Motor neuron (in vitro differentiated cells): ENCODE measurements at places on chromosomes 5 and 9. TPM values are rescaled to one million over a fixed set of nuclear protein-coding genes. Genes with fewer than 3 reads are reported as not detected.

The CTXN3 gene
- total RNA-seq = not detected in 2 replicates

The SUSD1 gene
- 9.0 and 9.3 TPM in 2 replicates for total RNA-seq

The TRIP13 gene
- 16.3 and 18.7 TPM in 2 replicates for total RNA-seq

The DBH gene
- 0.10 TPM in 1 of 2 replicates, not detected in the other for total RNA-seq

The MAMDC2 gene
- 0.30 and 0.38 TPM in 2 replicates for total RNA-seq

The FGFR4 gene
- total RNA-seq = 11.2 and 11.6 TPM in 2 replicates

The TMEM267 gene
- 8.6 and 9.2 TPM in 2 replicates for total RNA-seq

The CER1 gene
- not detected in 2 replicates for total RNA-seq

The TYRP1 gene
- not detected in 2 replicates for total RNA-seq

The SLC46A2 gene
- 0.15 and 0.22 TPM in 2 replicates for total RNA-seq

DNA sequence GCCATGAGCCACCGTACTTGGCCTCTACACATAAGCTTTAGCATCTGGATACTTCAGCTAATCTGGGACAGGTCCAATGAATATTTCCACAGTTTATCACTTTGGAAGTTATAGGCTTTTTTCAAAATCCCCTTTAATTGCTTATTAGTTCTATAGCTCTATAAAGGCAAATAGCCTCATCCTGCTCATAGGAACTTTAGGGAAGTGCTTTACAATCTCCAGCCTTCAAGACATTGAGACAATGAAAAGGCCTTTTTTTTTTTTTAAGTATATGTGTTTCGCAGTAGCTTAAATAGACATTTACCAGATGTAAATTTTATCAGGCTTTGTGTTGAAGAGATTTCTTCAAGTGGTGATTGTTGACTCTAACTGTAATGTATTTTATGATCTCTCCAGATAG lies 224.2 kb downstream of the ARL15 start:
- ATAC-seq = no peak

DNA sequence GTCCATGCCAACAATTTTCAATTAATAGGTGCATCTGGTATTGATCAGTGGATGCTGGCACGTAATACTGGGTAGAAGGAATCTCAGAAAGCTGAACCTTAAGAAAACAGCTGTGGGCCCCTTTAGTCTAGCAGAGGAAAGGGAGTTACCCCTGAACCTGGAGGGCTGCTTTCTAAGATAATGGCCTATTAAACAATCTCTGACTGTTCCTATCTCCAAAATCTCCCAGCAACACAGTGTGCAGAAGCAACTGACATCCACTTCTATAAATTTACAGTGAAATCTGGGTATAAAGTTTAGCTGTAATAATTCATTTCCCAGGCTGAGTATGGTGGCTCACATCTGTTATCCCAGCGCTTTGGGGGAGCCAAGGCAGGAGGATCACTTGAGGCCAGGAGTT lies 198.8 kb downstream of the MAPKAP1 start:
- ATAC-seq = no peak

DNA sequence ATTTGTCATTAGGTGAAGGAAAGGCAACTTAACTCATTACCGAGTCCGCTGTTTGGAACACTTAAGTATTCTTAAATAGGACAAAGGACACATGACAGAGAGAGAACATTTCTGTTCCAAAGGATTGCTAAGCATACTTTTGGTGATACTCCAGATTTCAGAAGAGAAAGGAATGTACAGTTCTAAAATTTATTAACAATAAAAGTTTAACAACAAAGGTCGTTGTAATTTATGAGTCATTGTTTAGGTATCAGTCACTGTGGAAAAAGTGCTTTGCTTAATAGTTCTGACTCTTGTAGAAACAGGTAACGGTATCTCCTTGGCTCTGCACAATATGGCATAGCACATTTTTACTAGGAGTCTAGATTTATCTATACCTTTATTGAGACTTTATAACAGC lies 36.3 kb upstream of the PAM start:
- no peak for ATAC-seq

- ATAC-seq = peak; percentile 100
Observed at GRCh38 chr5:62720031-62720441, 141.4 kb downstream of the LRRC70 start.

DNA sequence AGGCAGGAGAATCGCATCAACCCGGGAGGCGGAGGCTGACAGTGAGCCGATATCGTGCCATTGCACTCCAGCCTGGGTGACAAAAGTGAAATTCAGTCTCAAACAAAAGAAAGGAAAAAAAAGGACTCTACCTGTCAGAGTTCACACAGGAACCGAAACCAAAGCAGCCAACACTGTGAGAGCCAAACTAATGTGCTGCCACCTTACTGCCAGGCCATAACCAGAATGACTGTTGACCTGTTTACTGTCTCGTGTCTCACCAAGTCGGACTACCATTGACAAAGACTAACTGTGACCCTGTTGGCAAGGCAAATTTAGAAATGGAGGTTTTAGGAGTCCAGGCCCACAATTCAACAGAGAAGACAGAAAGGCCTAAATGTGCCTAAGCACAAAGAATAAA lies 112.4 kb downstream of the ANXA2R start:
- ATAC-seq = no peak

- ATAC-seq = no peak
Observed at GRCh38 chr5:125487231-125487630, 740.8 kb upstream of the ZNF608 start.

DNA sequence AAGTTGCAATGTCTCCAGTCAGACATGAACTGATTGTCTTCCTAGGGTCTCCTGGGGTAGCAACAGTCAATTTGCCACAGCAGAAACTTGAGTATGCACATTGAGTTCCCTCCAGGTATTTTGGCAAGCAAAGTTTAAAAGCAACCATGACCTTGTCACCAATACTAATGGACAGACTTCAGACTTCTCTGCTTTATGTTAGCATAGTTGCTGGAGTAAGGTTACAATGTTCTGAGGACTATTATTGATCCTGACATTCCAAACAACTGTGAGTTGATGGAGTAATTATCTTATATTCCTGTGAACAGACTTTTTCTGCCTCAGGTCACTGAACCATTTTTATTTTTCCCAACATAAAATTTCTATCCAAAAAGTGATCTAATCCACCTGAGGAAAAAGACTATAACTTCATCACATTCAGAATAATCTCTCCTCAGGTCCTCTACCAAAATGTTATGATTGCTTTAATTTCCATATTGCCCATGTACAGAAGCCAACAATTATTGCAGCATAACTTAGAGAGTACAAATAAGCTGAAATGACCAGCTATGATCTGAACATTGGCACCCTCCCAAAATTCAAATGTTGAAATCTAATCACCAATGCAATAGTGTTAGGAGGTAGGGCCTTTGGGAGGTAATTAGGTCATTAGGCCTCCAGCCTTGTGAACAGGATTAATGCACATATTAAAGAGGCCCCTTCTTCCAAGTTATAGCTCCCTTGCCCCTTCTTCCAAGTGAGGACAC lies 228.3 kb downstream of the PDE4D start:
- ATAC-seq = no peak

GRCh38 chr9:110526426-110526825 lies 53.1 kb downstream of the SVEP1 start:
- ATAC-seq = no peak

- ATAC-seq = no peak
Observed at GRCh38 chr9:72441848-72442607, 77.0 kb upstream of the ZFAND5 start.

GRCh38 chr5:51986733-51987132 lies 603.5 kb downstream of the ISL1 start:
- ATAC-seq = no peak

DNA sequence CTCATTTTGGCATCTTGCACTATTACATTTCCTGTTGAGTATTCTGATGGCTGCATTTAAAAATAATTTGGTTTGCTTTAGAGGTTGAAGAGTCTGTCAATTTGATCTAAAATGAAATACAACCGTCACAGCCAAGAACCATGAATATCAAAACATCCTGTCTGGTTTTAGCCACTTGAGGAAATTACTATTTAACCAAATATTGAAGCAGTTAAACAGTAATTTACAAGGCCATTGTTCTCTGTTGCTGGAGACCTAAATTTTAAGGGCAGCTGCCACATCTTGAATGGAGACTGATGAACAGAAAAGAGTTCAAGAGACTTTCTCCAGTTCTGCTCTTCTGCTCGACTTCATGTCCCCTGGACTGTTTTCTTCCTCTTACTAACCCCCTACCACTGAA lies 549.4 kb downstream of the LRRC70 start:
- ATAC-seq = no peak

GRCh38 chr5:163567811-163568210 lies 62.4 kb downstream of the MAT2B start:
- ATAC-seq = no peak

GRCh38 chr9:130451509-130452388 lies 7.0 kb downstream of the ASS1 start:
- peak; percentile 81 for ATAC-seq

DNA sequence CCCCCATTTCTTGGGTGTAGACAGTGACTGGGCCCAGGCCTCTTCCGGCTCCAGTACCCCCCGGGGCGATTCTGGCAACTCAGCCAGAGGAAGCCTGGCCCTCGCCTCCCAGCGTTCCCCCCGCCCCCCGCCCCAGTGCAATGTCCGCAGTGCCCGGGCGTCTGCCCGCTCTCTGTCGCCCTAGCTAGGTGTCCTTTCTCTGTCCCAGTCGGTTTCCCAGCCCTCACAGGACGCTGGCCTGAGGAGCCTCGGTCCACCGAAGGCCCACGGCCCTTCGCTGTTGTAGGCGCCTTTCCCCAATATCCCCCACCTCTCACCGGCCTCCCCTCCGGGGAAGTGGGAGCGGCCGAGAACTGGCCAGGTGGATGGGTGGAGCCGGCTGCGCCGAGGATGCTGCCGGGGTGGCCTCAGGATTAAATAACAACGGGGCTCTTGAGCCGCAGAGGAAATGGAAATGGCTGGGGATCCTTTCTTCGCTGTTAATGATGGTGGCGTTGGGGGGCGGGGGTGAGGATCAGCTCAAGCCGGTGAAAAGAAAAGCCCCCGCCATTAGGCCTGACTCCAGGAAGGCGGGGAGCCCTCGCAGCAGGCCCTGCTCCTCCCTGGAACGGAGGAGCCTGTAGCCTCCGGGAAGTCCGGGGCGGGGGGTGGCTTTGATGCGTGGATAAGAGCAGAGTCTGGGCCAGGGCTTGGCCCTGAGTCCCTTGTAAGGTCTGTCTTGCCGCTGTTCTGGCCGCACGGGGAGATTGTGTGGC lies 1.1 kb upstream of the SPRY4 start:
- peak; percentile 40 for ATAC-seq

- peak; percentile 68 for ATAC-seq
Observed at GRCh38 chr9:33116860-33117259, 40.4 kb upstream of the SMU1 start.

GRCh38 chr9:69141851-69142250 lies 32.2 kb upstream of the TJP2 start:
- no peak for ATAC-seq

DNA sequence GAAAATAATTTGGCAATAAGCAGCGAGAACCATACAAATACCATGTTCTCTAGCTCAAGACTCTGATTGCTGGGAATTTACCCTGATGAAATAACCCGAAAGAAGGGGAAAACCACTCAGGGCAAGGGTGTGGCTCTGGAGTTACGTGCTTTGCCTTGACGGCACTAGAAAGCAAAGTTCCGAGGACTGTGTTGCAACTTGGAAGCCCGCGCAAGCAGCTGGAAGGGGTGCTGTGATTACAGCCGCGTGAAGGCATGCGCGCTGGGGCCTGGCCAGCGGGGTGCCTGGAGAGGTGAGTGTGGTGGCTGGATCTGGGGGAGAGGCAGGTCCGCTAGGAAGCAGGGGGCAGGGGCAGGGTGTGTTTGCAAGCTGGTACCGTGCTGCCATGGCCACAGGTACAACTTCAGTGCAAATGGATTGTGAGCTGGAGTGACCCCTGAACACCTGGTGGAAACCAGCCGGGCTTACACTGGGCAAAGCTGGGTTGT lies 52.6 kb upstream of the CNOT6 start:
- no peak for ATAC-seq

- peak; percentile 86 for ATAC-seq
Observed at GRCh38 chr9:137254624-137255447, at the start of gene NELFB. NELFB (plus strand) TSS chr9:137255327.

- no peak for ATAC-seq
Observed at GRCh38 chr5:60829490-60830266, 14.4 kb downstream of the ELOVL7 start.

DNA sequence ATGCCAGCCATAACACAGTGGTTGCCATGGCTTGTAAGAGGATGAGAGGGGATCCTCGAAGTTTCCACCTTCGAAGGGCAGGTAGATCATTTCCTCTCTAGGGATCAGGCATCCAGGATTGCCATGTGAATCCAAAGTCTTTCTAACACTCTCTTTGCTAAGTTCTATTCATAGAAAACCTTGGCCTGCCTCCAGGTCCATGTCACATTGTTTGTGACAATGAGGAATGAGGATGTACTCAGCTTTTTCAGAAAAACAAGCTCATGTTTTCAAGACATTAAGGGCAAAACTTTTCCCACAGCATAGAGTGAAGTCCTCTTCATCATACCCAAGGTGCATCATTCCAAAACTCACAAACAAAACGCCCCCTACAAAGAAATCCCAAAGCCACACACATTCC lies 19.6 kb downstream of the ESM1 start:
- no peak for ATAC-seq

DNA sequence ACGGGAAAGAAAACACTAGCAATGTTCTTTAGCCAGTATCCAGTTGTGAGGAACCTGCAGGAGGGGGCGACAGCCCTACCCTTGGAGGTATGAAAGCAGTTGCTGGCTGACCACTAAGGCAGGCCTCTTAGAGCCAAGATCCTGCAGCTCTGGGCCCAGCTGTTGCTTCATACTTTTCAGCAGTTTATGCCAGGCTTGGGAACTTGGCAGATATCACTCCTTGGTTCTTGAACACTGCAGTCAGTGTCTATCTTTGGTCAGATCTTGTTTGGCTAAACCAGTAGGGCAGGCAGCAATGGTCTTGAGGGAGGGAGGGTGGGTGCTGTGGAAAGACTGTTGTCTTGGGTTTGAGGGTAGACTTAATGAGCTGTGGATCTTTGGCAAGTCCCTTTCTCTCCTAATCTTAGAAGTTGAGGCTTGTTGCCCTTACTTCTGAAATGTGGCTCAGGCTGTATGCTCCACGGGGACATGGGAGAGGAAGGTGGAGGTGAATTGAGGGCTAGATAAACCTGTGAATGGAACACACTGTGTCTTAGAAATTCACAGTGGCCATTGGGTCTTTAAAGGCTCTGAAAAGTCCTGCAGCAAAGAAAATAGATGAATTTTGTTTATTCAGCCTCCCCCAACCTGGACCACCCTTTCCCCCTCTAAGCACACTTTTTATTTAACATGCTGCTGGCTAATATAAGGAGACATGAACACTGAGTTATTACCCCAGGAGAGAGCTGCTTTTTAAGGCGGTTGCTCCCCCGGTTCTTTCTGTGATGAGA lies 37.5 kb downstream of the ZNF618 start:
- ATAC-seq = no peak

DNA sequence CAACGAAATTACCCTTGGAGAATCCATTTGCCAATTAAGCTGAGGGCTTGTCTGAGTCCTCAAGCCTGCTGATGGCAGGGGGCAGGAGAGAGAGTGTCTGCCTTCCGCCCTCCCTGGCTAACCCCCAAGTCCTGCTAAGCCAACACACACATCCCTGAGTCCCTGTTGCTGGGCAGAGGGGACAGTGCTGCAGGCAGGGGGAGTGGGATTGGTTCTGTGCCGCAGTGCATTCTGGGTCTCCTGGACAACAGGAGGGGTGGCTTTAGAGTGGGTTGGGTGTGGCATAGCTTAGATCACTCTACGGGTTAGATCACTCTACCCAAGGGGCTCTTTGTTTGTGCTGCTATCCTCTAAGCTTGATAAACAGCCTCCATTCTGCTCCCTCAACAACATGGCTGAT lies 427.7 kb downstream of the CDK5RAP2 start:
- ATAC-seq = peak; percentile 99

GRCh38 chr5:16271851-16272250 lies 92.3 kb upstream of the MARCHF11 start:
- no peak for ATAC-seq

GRCh38 chr5:14557203-14557770 lies 24.3 kb upstream of the OTULINL start:
- no peak for ATAC-seq
